Neural progenitor cell (in vitro differentiated cells): ENCODE measurements at places on chromosomes 1 and 21. TPM values are rescaled to one million over a fixed set of nuclear protein-coding genes. Genes with fewer than 3 reads are reported as not detected.

GRCh38 chr1:92447033-92447681 lies 39.6 kb downstream of the GFI1 start:
- DNase-seq, result peak; percentile 36

Gene OR6K6
- not detected in 2 replicates for total RNA-seq

DNA sequence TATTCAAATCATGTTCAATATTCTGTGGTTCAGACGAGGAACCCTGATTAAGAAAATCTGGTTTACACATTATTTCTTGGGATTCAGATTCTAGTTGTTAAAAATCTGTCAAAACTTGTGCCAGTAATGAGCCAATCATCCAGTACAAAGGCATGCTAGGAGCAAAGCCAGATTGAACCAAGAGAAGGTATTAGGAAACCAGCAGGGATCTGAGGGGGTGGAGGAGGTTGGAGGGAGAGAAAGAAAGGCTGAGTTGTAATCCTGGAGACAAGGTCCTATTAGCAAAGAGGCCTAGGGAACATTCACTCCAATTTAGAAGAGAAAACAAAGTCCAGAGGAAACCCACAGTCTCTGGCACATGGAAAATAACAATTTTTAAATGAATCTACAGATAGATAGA lies 352.9 kb downstream of the LTN1 start:
- DNase-seq, result peak; percentile 61

Gene TRPM2
- total RNA-seq, result 0.28 TPM in 1 of 2 replicates, not detected in the other

Gene HMCN1
- 18.7 and 26.4 TPM in 2 replicates for total RNA-seq

Gene GBP3
- not detected in 2 replicates for total RNA-seq

Gene SH2D1B
- total RNA-seq, result not detected in 2 replicates

DNA sequence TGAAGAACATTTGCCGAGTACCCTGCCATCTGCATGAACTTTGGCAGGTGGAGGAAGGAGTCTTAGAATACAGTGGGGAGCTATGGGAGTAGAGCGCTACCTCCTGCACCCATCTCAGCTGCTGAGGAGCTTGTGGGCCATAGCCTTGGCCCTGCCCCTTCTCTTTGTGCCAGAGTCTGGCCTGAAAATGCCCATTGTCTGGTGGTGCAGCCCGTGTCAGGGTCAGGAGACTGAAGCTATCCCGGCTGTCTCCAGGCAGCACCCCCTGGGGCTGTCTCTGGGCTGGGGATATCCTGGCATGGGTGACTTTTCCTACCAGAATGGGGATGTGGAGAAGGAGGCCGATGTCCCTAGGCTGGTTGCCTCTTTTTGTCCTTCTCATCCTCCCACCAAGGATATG lies 7.3 kb downstream of the IPO13 start:
- DNase-seq, result no peak

GRCh38 chr1:7375781-7376660 lies 395.1 kb upstream of the VAMP3 start:
- DNase-seq, result no peak

GRCh38 chr1:85397490-85398032 lies 67.4 kb downstream of the DDAH1 start:
- DNase-seq, result peak; percentile 39

DNA sequence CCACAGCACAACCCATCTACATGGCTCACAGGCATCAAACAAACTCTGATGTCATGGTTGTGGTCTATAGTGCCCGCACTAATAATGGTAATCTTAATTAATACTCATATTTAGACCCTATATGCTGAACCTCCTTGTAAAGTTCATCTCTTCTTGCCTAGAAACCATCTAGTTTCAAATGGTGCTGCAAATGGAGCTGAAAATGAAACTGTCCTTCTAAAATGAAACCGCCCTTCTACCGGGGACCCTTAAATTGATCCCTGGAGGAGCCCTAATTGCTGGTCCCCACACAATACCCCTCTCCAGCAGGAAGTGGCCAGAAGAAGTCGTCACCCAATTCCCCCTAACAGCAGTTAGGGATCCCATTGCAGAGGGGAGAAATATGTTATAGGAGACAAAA lies 612.6 kb downstream of the MRPL39 start:
- no peak for DNase-seq

DNA sequence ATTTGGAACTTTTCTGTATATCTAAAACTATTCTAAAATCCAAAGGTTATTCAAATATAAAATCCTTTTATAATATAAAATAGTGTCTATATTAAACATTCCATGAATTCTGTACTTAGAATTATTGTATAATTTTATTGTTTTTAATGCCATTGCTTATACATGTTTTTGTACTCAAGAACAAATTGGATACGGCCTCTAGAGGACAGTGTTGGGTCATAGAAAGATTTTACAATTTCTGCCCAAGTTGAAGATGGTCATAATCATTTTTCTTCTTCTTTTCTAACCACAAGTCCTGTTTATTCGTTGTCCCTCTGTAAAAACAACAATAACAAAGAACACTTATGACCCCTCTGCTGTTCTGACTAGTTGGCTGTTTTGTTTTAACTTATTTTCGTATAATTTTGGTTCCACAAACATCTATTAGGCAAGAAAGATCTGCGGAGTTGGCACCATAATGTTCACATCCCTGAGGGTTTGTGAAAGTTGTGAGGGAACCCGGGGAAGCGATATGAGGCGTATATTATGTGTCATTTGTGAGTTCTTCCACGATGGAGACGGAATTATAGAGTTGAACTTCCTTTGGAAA lies 75.7 kb upstream of the KIF26B start:
- peak; percentile 18 for DNase-seq

GRCh38 chr1:202807926-202808757 lies at the start of gene KDM5B:
KDM5B (minus strand) TSS chr1:202808421; CDS start chr1:202808305, 116 bp downstream.
- peak; percentile 85 for DNase-seq

Gene GLUL
- 428 and 695 TPM in 2 replicates for total RNA-seq

- peak; percentile 62 for DNase-seq
Measured at GRCh38 chr1:100832694-100833428, 61.8 kb downstream of the EXTL2 start.

DNA sequence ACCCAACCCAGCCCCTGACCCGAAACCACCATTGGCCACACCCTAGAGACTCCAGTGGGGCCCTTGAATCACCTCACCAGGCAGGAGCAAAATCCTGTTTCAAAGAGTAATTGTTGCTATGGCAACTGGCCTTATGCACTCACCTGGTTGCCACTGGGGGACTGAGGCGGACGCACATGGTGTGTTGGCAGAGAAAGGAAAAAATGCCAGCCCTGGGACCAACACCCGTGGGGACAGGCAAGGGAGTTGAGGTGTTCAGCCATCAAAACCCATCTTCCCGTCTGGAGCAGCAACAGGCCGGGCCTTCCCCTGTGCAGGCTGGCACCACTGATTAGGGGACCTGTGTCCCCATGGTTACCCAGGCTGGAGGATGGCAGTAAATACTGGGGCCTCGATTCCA lies 395.8 kb upstream of the VAMP3 start:
- DNase-seq, result no peak

DNA sequence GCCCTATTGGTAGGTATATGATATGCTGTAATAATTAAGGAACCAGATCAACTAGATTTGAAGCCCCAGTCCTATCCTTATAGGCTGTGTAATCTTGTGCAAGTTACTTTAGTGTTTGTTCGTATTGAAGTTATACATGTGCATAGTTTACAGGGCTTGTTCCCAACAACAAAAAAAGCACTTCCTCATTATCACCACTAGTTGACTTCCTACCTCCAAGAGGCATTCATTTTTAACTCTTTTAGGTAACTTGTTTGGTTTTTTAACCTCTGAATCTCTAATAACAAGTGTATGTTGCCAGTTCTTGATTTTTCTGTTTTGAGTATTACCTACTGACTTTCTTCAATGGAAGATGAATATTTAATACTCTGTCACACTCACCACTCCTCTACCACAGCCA lies 71.9 kb downstream of the ST3GAL3 start:
- no peak for DNase-seq

- DNase-seq, result peak; percentile 19
Measured at GRCh38 chr1:88922214-88922613, 30.8 kb upstream of the GTF2B start.

DNA sequence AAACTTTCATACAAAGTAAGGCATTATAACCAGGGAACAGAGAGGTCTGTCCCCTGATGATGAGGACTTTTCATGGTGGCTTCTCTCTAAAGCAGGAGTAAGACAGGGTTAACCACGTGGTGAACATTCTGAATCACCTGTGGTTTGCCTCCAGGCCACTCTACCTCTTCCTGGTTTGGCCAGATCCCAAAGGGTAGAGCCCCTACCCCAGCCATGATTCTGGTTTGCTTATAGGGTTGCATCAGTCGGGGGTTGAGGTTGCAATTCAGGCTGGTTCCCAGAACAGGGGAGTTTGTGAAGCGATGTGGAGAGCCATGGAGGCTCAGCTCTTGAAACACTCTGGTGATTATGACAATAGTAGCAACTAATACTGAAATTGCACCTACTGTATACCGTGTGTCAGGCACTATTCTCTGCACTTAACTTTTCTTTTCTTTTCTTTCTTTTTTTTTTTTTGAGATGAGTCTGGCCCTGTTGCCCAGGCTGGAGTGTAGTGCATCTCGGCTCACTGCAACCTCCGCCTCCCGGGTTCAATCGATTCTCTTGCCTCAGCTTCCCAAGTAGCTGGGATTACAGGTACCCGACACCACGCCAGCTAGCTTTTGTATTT lies 8.3 kb downstream of the CNR2 start:
- DNase-seq, result no peak
